ENCODE measurements at places on chromosomes 1 and 21. TPM values are rescaled to one million over a fixed set of nuclear protein-coding genes. Genes with fewer than 3 reads are reported as not detected.

GRCh38 chr1:77227381-77227780 is 8.2 kb upstream of the PIGK start:
- no peak for DNase-seq

- no peak for DNase-seq
Observed at GRCh38 chr1:109812691-109813393, 49.1 kb upstream of the EPS8L3 start.

- DNase-seq = no peak
Observed at GRCh38 chr1:199698222-199698621, 329.3 kb upstream of the NR5A2 start.

DNA sequence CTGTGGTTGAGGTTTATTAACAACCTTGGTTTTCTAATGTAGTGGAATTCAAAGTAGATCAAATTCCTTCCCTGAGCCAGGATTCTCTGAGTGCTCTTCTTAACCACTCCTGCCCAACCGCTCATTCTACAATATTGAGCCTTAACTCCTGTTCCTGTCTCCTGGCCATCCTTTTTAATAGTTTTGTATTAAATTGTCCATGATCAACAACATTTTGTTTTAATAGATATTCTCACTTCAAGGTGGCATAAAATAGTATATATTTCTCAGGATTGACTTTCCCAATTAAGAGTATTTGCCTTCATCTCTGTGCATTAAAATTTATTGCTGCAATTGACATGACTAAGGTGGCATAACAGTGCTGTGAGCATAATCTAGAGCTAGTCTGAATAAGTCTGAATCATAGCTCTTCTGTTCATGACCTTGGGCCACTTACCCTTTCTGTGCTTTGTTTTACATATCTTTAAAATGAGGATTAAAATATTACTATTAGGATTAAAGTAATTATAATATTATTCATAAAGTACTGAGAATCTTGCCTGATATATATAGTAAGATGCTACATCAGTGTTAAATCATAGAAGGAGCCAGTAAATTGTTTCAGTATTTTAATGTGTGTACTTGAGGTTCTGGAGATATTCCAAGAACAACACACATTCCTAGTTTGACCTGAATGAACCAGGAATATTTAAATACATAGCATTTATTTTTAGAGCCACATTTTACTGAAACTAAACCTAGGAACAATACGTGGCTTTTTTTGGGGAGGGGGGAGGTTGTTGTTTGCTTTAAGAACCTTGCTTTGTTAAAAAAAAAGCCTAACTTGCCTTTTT is 76.4 kb downstream of the ADGRL2 start:
- no peak for DNase-seq

Gene ALX3
- polyA plus RNA-seq = not detected
